ENCODE measurements at places on chromosomes 6 and 20.

GRCh38 chr6:142935553-142936517 is 9.1 kb downstream of the HIVEP2 start:
- no peak for DNase-seq

- no peak for DNase-seq
Measured at GRCh38 chr6:36915599-36915998, 29.8 kb downstream of the C6orf89 start.

- DNase-seq: no peak
Measured at GRCh38 chr6:23340271-23340670, 770.9 kb downstream of the HDGFL1 start.

GRCh38 chr20:40610730-40611129 is 78.3 kb downstream of the MAFB start:
- no peak for DNase-seq

GRCh38 chr6:106086814-106087175 is 659 bp downstream of the PRDM1 start:
- no peak for DNase-seq

GRCh38 chr20:988272-988671 is 13.8 kb downstream of the RSPO4 start:
- no peak for DNase-seq

DNA sequence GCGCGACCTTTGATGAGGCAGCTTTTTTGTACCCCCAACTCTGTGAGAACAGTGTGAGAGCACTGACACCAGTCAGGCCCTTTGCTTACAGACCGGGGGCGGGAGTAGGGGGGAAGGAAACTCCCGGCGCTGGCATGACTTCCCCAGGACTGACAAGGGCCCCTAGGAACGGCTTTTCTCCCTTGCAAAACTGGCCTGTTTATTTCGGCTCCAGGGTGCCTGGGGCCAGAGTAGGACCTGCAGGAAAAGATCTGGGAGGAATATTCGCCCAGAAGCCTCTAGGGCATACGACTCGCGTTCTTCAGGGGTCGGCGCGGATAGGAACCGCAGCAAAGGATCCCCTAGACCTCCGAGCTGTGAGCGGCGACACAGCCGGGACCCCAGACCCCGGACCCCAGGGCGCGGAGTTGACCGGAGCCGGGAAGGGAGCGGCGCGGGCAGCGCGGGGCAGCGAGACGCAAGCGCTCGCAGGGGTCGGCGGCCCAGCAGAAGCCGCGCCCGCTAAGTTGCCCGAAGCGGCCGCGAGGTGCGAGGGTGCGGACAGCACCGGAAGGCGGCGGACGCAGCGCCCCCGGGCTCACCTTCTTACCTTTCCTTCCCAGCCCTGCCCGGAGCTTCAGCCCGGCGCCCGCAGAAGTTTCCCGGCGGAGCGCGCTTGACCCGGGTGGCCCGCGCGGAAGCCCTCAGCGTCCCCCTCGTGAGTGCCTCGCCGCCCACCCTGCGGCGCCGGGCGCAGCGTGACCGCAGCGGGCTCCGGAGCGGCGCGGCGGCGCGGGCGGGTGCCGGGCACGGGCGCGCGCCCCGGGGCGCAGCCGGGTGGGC is at the start of gene POPDC3:
POPDC3 (minus strand) TSS at position 771 of the 822 bp plus-strand sequence. CDS start 18,105 bp downstream, outside the sequence.
- DNase-seq: peak; percentile 61

GRCh38 chr20:1813674-1814635 is 81.3 kb upstream of the SIRPA start:
- DNase-seq: no peak

GRCh38 chr6:33297956-33298772 is 578 bp downstream of the RGL2 start:
- peak; percentile 52 for DNase-seq

DNA sequence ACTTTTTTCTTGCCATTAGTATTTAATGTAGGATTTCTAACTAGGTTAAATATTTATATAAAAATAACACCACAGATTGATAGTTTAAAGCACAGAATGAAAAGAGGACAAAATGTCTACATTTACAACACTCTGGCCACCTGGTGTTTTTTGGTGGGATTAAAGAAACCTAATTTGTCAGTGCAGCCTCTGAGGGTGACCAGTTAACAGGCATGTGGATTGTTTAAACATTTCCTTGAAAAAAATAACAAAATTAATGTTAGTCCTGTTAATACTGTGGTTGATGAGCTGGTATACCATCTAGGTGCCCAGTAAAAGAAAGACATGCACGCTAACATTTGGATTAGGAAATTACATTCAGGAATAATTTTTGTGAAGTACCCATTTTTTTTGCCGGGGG is 8.8 kb downstream of the SLC9A8 start:
- DNase-seq: no peak

DNA sequence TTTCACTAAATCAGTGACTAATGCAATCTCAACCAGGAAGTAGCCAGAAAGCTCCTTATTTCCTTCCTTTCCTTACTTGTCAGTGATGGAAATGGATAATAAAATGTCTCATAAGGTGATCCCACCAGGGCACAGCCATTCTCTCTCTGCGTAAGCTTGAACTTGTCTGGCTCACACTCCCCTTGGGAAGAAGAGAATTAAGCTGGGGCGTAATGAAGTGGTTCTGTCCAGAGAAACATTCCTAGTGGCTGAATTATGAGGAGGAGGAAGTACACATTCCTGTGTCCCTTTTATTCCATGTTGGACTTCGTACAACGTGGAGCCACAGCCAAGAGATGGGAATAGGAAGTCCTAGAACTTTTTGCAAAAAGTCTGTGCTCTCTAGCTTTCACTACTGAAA is 93.7 kb downstream of the MTHFD1L start:
- DNase-seq: no peak

DNA sequence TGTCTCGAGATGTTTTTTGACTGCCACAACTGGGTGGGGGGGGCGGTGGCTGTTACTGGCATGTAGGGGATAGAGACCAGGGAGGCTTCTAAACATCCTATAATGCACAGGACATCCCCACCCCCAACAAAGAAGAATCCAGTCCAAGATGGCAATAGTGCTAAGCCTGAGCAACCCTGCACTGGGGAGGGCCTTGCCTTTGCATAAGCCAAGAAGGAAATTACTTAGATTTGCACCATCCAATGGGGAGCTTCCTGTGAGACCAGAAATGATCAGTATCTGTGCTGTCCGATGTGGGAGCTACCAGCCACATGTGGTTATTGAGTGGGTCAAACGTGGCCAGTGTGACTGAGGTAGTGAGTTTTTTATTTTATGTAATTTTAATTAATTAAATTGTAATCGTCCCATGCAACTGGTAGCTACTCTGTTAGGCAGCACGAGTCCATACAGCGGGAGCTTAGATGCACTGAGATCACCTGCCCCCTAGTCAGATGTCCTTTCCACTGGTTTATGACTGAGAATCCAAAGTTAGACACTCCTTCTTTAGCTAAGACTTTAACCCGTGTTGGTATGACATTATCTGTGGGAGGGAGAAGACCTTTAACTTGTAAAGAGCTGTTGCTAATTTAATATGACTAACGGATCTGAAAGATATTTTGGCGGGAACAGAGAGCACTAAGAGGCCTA is 97.4 kb upstream of the NEDD9 start:
- no peak for DNase-seq

DNA sequence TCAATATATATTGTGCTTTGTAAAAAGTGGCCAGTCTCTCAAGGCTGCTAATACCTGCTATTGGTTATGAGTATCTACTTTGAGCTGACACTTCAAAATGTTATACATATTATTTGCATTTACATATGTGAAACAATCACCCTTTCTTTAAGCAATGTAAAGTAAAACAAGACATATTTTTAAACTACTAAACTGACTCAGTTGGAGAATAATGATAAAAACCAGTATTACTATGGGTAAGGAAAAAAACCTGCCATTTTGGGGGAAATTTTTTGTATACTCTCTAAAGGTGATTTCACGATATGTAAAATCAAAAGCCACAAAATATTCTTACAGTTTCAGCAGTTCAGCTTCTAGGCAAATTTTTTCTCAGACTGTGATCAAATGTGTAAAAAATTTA is 232.3 kb downstream of the PRL start:
- DNase-seq: no peak

GRCh38 chr6:107360476-107360875 is 98.9 kb downstream of the PDSS2 start:
- no peak for DNase-seq

DNA sequence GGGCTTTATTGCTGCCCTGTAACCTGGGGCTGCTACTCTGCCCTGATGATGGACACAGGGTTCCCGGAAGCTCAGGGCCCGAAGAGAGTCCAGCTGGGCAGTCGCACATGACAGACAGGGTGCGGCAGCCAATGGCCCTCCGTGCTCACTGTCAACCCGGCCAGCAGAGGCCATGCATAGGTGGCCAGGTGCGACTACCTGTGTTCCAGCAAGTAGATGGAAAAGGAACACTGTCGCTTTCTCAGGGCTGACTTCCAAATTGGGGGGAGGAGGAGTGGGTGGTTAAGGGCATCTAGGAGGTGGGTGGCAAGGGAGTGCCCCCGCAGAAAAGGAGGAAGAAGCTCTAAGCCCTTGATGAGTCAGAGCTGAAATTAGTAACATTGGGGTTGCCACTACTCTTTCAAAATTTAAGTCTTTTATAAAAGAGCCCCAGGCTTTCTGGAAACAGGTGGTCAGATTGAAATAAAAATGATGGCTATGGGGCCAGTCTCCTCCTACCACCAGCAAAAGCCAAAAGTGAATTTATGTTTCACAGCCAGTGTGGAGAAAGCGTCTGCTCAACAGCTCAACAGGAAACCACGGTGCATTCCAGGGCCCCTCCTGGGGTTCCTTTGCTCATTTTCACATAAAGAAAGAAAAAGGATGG is 2.3 kb upstream of the RAMACL start:
- no peak for DNase-seq

DNA sequence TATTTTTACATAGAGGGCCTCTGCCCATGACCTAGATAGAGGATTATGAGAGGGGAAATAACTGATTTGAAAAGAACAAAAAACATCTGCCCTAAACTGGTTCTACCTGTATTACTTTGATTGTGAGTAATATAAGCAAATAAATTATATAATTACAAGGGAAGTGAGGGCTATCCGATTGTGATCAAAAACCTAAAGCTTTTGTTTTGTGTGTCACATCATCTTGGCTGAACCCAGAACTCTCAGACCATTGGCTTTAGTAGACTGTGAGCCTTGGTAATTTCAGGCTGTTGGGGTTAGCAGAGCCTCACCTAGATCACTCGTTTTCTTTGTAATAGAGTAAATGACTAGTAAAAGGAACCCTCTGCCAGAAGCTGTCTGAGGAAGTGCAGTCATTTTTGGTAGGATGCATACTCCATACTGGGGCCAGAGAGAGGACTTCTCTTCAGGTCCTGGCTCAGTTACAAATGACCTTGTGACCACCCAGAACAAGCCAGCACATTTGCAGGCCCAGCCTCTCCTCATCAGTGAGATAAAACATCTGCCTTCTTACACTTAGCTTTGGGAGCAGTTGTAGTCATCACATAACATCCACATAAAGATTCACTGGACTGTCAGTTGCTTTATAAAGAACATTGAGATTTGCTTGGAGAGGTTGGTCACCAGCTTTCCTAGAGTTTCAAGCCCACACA is 13.5 kb downstream of the STK35 start:
- no peak for DNase-seq

- DNase-seq: no peak
Measured at GRCh38 chr6:97029552-97029951, 105.0 kb downstream of the KLHL32 start.

- no peak for DNase-seq
Measured at GRCh38 chr20:23404196-23404595, 17.1 kb downstream of the NAPB start.

GRCh38 chr20:62628691-62629090 is 13.6 kb upstream of the SLCO4A1 start:
- DNase-seq: no peak

GRCh38 chr20:60627751-60628565 is 624.1 kb upstream of the CDH4 start:
- DNase-seq: no peak

- no peak for DNase-seq
Measured at GRCh38 chr6:16472349-16473069, 234.1 kb downstream of the GMPR start.

DNA sequence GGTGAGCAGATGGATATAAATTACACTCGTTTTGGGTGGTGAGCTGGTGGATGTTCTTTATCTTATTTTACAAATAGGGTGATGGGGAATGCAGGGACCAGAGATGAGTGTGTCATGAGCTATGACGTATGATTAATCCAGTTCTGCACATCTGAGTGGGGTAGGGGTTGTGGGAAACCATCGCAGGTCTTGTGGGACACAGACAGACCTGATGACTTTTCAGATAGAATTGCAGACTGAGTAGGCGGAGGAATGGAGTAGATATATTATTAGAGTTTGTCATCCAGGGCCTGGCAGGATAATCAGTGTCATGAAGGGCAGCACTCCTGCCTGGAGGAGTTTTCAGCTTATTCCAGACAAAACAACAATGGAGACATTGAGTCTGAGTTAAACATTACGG is 12.9 kb upstream of the DSP start:
- no peak for DNase-seq

- no peak for DNase-seq
Measured at GRCh38 chr6:80930376-80930775, 822.1 kb downstream of the TENT5A start.

DNA sequence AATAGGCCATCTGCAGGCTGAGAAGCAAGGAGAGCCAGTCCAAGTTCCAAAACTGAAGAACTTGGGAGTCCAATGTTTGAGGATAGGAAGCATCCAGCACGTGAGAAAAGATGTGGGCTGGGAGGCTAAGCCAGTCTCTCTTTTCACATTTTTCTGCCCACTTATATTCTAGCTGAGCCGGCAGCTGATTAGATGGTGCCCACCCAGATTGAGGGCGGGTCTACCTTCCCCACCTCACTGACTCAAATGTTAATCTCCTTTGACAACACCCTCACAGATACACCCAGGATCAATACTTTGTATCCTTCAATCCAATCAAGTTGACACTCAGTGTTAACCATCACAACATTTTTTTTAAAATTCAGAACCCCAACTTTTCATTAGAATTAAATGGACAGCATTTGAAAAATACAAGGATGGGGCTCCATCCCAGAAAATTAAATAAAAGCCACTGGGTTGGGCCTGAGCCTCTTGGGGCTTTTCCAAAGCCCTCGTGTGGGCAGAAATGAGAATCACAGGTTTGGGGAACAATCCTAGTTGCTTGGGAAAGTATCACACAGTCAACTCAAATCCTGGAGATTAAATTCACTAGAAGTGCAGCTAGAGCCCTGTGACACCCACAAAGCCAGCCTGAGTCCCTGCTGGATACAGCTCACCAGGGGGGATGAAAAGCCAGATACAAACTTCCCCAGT is 2.2 kb downstream of the CLDN20 start:
- no peak for DNase-seq

DNA sequence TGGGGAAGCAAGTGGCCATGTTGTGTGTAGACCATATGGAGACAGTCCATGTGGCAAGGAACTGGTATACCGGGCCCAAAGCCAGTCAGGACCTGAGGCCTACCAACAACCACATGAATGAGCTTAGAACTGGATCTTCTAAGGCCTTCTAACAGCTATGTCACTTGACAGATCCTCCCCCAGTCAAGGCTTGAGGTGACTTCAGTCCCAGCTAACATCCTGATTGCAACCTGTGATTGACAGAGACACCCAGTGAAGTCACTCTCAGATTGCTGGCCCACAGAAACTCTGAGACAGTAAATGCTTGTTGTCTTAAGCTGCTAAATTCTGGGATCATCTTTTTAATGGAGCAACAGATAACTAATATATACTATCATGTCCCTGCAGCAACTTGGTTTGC is 32.9 kb downstream of the AHI1 start:
- DNase-seq: no peak
